ENCODE measurements at places on chromosomes 4 and X.

GRCh38 chr4:123564758-123565346 lies 168.3 kb downstream of the SPRY1 start:
- peak; percentile 79 for DNase-seq

DNA sequence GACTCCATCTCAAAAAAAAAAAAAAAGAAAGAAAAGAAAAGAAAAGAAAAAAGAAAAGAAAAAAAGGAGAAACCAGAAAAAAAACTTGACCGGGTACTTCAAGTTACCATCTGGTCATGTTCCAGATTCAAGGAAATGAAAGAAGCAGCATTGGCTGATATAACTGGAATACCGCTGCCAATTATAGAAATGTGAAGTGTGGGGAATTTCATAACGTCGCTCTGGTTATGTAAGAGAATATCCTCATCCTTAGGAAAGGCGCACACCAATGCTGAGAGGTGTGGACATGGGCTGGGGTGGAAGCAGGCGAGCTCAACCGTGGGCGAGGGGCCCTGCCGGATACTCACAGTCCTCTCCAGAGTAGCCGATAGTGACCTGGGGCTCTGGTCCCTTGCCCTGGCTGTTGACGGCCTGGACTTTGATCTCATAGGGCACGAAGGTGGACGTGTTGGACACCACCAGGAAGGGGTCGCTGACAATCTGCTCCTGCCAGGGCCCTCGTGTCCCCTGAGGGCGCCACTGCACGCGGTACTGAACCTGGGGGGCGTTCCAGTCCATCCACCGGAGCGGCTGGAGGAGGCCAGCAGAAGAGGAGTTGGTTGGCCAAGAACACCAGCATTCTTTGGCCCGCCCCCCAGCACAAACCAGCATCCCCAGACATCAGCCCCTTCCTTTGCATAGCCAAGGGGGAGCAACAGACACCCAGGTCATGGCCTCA lies 19.5 kb downstream of the L1CAM start:
- no peak for DNase-seq

- no peak for DNase-seq
These were observed 155.0 kb upstream of the MAP3K15 start for GRCh38 chrX:19670321-19670750.

GRCh38 chrX:119453202-119453601 lies 15.0 kb upstream of the SLC25A5 start:
- DNase-seq = no peak

- no peak for DNase-seq
These were observed 127.4 kb upstream of the RPL34 start for GRCh38 chr4:108492816-108493595.

DNA sequence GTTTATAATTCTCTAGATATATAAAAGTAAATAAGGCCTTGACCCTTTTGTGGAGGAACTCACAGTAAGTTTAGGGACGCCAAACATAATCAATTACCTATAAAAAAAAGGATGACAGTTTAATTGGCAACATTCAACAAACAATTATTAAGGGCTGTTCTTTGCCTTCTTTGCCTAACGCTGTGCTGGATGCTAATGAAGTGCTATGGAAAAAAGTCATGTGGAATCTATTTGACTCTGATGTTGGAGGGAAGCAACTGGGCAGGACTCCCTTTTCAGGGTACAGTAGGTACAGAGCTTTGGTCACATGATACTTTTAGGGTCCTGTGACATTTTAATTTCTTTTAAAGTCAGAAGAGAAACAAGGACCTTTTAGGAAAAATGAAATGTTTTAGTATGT lies 91.1 kb downstream of the PCDH7 start:
- no peak for DNase-seq

DNA sequence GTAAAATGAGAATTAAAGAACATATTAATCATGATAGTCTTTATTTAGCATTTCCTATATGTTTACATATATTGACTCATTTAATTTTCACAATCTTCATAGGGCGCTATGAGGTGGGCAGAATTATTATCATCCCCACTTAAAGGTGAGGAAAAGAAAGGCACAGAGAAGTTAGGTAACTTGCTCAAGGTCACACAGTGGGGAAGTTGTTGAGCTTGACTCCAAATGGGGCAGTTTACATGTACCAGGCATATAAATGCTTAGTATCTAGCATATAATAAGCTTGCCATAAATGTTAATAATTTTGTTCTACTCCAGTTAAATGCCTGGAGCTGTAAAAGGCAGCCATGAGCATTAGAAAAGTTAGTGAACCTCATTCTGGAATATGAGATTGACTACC lies 1.5 kb downstream of the CMC4 start:
- no peak for DNase-seq

DNA sequence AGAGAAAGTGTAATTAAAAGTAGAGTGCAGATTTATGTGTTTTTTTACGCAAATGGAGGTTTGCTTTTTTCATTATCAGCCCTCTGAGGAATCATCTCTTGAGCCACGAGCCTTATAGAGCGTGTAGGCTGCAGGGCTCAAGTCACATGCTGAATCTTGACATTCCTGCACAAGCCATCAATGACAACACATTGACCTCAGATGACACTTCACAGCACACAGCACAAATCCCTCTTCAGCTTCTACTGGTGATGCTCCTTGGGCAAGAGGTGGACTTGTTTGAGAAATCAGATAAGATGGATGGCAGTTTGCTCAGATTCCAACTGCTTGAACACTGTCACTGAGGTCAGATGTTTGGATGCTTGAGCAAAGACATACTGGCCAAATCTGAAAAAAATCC lies 250.6 kb downstream of the SNCA start:
- no peak for DNase-seq

- DNase-seq = no peak
These were observed 24.0 kb downstream of the TAB3 start for GRCh38 chrX:30865015-30865414.
